Midbrain (tissue), 1 donor: ENCODE measurements at places on chromosomes 11 and 22.

DNA sequence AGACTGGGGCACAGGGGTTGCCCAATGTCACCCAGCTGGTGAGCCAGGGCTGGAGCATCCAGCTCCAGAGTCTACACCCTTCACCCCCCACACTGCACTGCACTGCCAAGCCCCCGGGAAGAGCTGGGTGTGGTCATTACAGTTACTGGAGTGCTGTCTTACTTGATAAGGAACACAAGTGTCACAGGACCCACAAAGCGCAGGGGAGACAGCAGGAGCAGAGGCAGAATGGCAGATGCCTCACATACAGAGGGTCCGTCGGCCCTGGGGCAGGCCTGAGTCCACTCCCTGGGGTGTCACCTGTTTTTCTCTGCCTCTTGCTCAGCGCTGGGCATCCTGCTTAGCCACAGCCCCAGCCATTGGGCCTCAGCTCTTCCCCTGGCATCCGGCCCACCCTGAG is 7.7 kb downstream of the IL2RB start:
- no peak for DNase-seq

DNA sequence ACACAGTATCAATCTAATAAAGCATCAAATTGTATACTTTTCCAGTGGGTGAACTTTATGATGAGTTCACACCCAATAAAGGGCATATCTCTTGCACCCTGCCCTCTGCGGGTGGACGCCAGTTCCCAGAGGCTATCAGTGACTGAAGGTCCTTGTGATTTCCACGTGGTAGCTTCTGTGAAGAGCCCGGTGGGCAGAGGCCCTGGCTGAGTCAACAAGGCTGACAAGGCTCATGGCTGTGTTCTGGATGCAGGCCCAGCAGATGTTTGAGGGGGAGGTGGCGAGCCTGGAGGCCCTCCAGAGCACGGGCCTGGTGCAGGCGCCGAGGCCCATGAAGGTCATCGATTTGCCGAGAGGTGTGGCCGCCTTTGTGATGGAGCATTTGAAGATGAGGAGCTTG is 71.4 kb downstream of the PIWIL3 start:
- no peak for DNase-seq

DNA sequence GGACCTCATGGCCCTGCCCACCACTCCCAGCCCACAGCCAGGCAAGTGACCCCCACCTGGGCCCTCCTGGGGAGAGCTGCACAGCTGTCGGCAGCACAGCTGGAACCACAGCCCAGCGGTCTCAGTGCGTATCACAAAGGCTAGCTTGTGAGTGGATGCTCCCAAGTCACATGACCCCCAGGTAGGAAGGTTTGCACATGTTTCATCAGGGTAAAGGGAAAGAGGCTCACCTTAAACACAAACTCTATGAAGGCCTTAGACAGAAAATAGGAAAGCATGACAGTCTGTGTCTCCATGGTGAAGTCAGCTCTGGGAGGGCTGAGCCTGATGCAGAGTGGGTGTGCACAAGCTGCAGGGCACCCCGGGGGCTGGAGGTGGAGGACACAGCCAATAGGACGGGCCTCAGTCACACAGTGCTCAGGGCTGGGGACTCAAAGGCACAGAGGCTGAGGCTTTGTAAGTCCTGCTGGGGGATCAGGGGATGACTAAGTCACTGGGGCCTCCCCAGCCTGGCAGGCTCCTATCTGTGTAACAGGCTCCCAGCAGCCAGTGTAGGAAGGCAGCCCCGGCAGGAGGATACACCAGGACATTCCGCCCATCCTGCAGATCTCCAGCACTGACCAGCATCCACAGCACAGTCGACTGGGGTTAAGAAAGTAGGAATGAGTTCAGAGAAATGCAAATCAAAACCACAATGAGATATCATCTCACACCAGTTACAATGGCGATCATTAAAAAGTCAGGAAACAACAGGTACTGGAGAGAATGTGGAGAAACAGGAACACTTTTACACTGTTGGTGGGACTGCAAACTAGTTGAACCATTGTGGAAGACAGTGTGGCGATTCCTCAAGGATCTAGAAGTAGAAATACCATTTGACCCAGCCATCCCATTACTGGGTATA is 22.0 kb downstream of the CELSR1 start:
- no peak for DNase-seq

GRCh38 chr11:73252577-73253191 is 19.5 kb upstream of the P2RY6 start:
- no peak for DNase-seq

GRCh38 chr22:21816787-21817496 is 50.5 kb downstream of the MAPK1 start:
- DNase-seq: no peak

GRCh38 chr22:35685731-35686130 is 31.9 kb upstream of the APOL5 start:
- no peak for DNase-seq

DNA sequence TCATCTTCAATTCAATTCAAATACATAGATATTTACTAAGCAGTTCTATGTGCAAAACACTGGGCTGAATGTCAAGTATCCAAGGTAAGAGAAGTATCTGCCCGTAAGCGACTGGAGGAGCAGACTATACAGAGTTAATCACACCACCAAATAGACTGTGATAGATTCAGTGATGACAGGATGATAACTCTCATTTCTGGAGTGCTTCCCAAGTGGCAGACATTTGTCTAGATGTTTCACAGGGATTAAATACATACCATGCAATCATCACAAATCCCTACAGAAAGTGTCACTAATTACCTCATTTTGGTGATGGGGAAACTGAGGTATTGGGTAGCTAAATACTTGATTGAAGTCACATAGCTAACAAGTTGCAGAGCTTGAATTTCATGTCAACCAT is 508.7 kb upstream of the TENM4 start:
- DNase-seq: no peak

DNA sequence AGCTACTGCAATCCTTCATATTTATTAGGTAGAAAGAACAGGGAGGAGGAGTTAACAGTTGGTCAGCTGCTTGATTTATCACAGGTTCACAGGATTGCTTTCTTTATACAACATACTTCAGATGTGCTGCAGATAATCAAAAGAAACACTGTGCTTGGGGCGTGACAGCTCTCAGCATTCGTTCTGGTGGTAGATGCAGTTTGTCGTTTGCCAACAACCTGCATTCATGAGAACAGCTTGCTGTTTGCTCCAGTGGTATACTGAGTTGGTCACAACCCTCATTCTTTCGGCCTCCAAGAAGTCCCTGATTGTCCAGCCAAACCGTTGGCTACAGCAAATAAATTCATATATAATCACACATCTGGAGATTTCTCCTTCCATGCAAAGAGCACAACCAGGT is 120.5 kb downstream of the ZNF280B start:
- no peak for DNase-seq

- DNase-seq: peak; percentile 45
Observed at GRCh38 chr11:102940714-102941588, 14.6 kb downstream of the MMP13 start.

GRCh38 chr22:39859903-39860588 is 33.5 kb downstream of the ENTHD1 start:
- no peak for DNase-seq

GRCh38 chr11:74133436-74133835 is 37.4 kb downstream of the C2CD3 start:
- no peak for DNase-seq

DNA sequence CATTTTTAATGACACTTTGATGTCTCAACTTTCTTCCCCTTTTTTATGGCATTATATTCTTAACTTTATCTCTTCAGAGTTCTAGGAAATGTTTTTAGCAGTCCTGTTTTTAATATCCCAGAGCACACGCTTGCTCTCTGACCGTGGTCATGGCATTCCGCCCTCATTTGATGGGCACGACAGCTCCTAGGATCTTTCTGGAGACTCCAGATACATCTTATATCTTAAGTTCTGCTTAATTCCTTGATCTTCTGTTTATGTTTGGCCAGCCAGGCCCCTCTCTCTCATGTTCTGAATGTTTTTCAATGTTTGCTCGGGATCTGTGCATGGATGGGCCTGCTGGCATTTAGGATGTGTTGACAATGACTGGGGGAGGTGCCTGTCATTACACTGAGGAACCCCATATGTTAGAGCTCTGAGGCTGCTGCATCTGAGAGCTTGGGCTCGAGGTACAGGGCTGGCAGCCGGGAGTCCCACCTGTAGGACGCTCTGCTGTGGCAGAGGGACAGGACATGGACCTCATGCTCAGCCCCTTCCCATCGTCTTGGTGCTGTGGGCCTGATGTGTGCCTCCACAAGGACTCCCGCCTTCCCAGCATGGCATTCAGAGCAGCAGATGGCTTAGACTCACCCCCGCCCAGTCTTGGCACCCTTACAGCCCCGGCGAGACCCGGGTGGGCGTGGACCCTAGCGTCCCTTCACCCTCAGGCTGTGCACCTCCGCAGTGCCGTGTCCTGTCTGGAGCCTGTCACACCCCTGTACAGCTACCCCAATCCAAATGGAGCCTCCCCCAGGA is 75.0 kb downstream of the CDKN1C start:
- DNase-seq: no peak

DNA sequence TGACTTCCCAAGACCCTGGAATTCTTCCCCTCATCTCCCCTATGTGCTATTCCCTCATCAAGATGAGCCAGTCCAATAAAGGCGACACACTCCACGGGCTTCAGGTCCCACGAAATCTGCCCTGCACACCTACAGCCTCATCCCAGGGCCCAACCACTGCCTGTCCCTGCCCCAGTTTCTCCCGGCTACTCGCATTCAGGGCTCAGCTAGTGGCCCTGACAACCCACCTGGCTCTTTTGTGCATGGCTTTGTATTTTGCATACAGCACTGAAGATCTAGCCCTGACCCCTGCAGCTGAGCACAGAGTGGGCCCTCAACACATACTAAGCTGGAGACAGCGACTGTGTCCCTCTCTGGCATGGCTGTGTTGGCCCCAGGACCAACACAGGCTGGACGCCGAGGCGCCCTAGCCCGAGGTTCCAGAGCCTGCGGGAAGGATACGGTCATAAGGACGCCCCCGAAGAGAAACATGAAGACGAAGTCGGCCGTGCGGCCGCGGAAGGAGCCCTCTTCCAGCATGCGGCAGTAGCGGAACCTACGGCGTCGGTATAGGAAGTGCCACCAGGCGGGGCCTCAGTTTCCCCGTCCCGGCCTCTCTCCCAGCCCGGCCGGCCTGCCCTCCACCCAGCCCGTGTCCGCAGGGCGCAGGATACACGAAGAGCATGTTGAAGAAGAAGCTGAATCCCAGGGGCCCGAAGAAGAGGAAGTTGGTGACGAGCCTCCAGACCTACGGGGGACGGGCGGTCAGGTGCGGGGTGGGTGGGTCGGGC is 710 bp downstream of the DERL3 start:
- DNase-seq: no peak

- DNase-seq: no peak
Observed at GRCh38 chr22:45211848-45212247, 28.8 kb downstream of the KIAA0930 start.

- no peak for DNase-seq
Observed at GRCh38 chr11:29809121-29809520, 207.7 kb downstream of the KCNA4 start.

DNA sequence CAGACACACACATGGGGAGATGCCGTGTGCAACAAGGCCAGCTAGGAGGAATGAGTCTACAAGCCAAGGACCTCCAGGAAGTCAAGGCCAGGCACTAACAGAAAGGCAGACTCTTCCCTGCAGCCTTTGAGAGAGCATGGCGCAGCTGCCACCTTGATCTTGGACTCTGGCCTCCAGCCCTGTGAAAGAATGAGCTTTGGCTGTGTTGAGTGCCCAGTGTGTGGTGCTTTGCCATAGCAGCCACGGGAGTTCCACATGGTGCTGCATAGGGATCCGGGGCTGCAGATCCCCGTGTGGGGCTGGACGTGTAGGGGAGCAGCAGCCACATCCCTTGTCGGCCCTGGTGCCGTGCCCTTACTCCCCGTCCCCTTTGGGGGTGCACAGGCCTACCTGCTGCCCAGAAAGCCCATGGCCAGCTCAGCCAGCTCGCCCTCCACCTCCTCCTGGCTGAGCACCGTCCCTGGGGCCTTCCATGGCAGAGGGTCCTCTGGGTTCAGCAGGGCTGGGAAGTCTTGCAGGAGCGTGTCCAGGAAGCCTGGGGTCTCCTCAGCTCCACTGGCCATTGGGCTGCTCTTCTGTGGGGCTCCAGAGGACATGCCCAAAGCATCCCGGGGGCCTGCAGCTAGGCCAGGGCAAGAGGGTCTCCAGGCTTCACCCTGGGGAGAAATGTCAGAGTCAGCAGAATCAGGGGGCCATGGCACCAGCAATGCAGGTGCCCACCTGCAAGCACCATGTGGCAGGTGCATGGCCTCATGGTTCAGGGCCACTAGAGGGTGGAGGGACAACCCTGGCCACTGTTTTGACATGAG is 7.0 kb downstream of the PPM1F start:
- DNase-seq: no peak

DNA sequence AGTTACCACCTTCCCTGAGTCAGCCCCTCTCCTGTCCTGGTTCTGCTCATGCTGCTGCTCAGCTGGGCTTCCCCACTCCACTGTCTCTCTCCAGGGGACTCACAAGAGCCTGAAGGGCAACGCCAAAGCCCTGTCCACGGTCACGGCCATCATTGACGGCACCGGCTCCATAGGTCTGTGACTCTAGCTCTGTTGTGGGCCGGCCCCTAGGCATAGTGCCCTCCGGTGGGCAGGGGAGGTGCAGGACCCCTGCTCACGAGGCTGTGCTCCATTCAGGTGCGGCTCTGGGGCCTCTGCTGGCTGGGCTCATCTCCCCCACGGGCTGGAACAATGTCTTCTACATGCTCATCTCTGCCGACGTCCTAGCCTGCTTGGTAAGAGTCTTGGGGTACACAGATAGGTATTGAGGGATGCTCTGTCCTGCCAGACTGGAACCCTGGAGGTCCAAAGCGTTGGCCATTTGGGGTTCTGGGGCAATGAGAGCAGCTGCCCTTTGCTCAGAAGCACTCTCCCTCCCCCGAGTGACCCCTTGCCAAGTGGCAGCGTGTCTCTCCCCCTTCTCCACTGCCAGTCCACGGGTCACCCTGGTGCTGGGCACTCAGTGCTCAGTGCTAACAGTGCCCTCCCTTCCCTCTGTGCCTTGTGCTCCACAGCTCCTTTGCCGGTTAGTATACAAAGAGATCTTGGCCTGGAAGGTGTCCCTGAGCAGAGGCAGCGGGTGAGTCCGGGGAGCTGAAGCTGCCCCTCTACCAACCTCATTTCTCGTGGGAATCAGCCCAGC is 22.4 kb downstream of the SLC37A2 start:
- no peak for DNase-seq

GRCh38 chr11:92050305-92050704 is 174.3 kb upstream of the FAT3 start:
- no peak for DNase-seq

DNA sequence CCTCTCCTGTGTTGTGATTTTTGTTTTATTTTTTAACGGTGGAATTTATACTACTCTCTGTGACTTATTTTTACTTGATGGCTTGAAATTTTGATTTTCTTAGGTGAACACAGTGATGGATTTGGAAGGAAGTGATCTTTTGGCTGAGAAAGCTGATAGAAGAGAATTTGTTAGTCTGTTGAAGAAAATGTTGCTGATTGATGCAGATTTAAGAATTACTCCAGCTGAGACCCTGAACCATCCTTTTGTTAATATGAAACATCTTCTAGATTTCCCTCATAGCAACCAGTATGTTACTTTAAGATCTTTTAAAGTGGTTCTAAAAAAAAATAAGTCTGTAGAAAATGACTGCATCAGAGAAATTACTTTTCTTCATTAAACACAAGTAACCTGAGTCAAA is 82.1 kb downstream of the HIPK3 start:
- DNase-seq: no peak
